ENCODE measurements at places on chromosomes 5 and 9. TPM values are rescaled to one million over a fixed set of nuclear protein-coding genes. Genes with fewer than 3 reads are reported as not detected.

Gene LEAP2
- 1.2 TPM for total RNA-seq

Gene ZNG1F
- 6.7 TPM for total RNA-seq

Gene OSMR
- 49.4 TPM for total RNA-seq

Gene RALGDS
- 26.6 TPM for total RNA-seq

Gene UNC5A
- total RNA-seq, result 0.48 TPM

Gene GFI1B
- total RNA-seq, result not detected

Gene GKAP1
- 12.6 TPM for total RNA-seq

Gene ISCA1
- total RNA-seq, result 31.7 TPM

Gene HSPB3
- total RNA-seq, result not detected

All from ovary (tissue), 10 donors.